ENCODE measurements at places on chromosomes 3 and 15.

DNA sequence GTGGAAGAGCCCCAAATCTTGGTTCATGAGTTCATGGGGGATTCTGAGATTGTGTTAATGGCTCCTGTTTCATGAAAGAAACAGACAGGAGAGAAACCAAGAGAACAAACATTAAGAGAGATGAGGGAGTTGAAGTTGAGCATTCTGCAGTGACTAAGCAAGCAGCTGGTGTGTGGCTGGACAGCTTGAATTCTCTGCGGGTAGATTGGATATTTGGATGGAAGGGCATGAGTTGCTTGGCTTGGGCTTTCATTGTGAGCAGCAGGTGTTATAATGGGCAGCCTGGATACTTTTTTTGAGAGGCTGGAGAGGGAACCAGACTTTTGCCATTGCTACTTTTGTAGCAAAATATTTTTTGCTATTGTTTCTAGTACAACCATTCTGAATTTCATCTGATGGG, 346.8 kb upstream of the SATB1 start:
- no peak for DNase-seq

DNA sequence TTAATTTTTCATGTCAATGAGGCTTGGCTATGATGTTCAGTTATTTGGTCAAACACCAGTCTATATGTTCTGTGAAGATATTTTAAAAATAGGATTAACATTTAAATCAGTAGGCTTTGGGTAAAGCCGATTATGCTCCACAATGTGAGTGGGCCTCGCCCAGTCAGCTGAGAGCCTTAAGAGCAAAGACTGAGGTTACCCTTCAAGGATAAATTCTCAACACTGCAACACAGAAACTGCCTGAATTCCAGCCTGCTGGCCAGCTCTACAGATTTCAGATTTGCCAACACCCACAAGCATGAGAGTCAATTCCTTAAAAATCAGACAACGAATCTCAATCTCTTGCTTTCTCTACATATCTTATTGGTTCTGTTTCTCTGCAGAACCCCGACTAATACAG, 188.3 kb downstream of the PLCH1 start:
- no peak for DNase-seq

DNA sequence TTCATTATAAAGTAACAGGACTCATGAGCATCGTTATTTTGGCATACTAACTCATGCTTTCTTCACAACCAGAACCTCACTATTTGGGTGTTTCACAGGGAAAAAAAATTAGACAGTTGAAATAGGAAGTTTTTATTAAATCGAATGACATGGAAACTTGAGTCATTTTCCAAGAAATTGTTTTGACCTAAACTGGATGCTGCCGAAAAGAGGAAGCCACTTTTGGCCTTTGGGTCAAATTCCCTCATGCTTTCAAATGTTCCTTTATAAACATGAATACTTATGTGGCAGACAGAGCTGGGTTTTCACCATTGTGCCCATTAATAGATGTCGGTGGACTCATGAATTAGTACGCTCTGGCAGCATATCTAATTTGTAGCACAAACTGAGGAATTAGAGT, 224.9 kb downstream of the MCTP2 start:
- DNase-seq = no peak

GRCh38 chr3:30918761-30919160, 24.3 kb upstream of the GADL1 start:
- no peak for DNase-seq

- no peak for DNase-seq
Observed at GRCh38 chr3:141229132-141229531, 2.5 kb upstream of the PXYLP1 start.

DNA sequence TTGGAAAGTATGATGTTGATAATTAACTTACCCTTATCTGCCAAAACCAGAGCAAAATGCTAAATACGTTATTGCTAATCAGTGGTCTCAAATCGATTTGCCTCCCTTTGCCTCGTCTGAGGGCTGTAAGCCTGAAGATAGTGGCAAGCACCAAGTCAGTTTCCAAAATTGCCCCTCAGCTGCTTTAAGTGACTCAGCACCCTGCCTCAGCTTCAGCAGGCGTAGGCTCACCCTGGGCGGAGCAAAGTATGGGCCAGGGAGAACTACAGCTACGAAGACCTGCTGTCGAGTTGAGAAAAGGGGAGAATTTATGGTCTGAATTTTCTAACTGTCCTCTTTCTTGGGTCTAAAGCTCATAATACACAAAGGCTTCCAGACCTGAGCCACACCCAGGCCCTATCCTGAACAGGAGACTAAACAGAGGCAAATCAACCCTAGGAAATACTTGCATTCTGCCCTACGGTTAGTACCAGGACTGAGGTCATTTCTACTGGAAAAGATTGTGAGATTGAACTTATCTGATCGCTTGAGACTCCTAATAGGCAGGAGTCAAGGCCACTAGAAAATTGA, 59.7 kb downstream of the DCUN1D1 start:
- no peak for DNase-seq

DNA sequence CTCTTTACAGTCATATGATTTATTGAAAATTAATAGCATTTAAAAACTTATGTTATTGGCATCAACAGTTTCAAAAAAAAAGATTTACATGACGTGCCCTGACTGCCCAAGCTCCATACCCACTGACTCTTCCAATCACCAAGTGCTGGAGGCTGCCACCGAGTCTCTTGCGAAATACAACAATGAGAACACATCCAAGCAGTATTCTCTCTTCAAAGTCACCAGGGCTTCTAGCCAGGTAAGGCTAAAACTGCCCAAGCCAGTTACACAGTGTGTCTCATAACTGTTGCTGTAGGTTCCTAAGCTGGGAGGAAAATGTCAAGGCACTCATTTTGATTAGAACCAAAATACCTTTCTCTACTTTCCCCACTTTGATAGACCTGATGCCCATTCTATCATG, 4.5 kb downstream of the FETUB start:
- no peak for DNase-seq

- peak; percentile 79 for DNase-seq
Observed at GRCh38 chr3:126267169-126267975, 87.0 kb upstream of the ALDH1L1 start.

GRCh38 chr15:84979651-84980050, 2.0 kb upstream of the PDE8A start:
- DNase-seq = no peak

- DNase-seq = no peak
Observed at GRCh38 chr3:133487920-133488540, 85.5 kb upstream of the CDV3 start.

GRCh38 chr15:57541271-57541670, 50.4 kb upstream of the MYZAP start:
- DNase-seq = no peak

GRCh38 chr3:15531346-15531745, 9.8 kb upstream of the COLQ start:
- no peak for DNase-seq

DNA sequence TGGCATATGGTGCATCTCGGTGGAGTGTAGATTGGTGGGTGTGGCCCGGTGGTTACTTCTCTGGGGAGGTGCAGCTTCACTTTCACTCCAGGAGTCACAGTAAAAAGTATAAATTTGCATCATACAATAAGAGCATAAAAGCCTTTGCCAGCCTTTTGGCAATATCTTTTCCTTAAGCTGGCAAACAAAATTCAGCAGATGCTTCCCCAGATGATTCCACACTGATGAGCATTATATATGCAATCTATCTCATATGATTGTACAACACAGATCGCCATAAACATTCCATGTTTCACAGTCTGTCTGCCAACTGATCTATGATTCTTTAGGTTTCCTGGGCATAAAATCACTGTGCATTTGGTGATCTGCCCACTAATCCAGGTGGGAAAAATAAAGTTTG, 120.2 kb upstream of the ALCAM start:
- DNase-seq = no peak

DNA sequence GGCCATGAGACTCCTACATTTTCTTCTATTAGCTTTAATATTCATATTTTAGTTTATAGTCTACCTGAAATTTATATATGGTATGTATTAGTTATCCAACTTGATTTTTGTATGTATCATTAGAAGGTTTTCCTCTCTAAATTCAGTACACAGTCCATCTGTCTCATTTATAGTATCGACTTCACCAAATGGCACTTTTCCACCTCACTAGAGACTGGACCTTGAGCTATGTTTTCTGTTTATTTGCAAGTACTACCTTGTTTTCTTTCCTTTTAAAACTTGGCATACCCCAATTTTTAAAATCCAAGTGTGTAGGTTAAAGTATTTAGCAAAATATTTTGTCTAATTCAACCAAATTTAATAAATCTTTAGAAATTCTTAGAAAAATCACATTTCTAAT, 1137.5 kb downstream of the NSUN3 start:
- no peak for DNase-seq

DNA sequence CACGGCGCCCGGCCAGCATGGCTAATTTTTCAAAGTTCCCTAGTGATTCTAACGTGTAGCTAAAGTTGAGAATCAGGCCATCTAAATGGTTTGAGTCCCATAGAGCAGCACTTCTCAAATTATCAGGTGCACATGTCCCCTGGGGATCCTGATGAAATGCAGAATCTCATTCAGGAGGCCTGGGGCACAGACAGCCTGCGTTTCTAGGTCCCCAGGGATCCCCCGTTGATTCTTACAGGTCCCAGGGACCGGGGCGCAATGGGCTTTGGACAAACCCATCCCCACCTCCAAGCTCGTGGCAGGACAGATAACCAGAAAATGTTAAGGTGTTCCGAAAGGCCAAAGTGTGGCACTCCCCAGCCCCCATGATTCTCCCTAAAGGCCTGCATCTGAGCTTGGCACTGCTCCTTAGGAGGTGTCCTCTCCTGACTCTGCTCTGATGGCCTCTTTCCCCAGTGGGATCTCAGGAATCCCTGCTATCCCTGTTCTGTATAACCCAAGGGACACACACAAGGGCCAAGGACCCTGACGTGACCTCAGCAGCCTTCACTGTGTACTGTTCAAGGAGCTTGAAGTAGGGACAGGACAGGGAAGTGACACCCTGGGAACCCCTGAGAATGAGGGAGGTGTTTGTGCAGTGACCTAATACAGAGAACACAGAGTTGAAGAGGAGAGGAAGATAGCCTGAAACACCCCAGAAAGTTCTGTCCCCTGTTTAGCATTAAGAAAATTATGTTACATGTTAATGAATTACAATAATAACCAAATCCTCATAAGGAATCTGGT, 8.0 kb downstream of the LRRK1 start:
- no peak for DNase-seq

DNA sequence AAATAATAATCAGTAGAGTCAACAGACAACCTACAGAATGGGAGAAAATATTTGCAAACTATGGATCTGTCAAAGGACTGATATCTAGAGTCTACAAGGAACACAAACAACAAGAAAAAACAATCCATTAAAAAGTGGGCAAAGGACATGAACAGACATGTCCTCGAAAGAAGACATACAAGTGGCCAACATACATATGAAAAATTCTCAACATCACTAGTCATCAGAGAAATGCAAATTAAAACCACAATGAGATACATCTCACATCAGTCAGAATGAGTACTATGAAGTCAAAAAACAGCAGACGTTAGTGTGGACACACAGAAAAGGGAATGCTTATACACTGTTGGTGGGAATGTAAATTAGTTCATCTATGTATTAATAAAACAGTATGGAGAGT, 33.7 kb downstream of the SLC2A2 start:
- no peak for DNase-seq

DNA sequence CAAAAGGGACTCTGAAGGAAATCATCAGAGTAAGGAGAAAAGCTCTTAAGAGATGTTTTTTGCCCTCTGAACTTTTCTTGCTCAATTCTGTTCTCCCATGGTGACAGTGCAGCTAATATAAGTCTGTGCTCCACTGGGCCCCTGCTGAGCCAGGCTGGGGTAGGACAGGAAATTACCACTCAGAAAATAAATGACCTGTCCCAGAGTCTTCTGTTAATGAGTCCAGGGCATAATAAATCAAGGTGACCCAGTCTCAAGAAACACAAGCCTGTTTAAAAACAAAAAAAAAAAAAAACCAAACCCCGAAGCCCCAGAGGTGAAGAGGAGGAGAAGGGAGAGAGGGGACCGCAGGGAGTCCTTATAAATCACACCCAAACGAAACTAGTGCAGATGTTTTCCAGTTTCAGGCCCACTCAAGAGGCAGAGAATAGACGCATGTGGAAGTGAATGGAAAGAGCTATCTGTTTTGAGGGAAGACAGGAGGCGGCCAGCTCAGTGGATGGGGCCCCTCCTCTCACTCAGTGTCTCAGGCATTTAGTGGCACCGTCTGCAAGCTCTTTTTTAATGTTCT, 59.8 kb upstream of the BOC start:
- no peak for DNase-seq

DNA sequence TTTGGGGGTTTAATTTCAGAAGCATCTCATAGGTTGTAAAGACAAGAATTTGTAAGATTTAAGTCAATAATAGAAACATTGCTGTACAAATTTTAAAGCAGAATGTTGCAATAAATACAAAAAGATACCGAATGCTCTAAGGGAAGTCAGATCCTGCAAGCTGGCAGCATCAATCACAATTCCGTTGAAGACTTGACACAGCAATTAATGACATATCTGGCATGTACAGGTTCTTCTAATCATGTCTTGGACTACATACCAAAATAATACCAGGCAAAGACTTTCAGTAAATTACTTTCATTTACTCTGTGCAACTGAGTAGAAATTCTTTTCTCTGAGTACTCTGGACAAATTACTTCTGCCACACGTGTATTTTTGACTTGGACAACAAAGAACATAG, 54.0 kb upstream of the CDIN1 start:
- no peak for DNase-seq

DNA sequence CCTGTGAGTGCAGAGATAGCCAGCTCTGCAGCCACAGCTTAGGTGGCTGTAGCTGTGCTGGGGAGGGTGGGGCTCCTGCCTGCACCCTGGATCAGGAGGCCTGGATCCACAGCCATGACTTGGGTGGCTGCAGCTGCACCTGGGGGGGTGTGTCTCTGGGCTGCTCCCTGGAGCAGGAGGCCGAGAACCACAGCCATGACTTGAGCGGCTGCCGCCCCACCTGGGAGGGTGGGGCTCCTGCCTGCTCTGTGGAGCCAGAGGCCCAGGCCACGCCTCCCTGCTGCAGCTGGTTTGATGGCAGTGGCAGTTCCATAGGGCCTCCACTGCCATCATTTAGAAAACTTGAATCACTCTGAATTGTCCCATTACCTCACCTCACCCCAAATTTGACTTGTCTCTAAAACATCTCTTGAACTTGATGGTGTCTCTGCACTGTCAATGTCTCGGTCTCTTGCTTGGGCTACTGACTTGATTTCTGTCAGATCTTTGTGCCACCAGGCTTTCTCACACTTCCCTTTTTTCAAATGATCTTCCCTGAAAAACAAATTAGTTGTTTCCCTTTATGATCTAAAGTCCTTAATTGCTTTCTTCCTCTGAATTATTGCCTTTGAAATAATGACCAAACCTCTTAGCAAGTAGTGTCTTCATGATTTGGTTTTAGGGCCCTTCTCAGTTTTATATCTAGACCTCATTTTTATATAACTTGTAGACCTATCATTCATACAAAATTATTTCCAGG, 313.2 kb upstream of the MME start:
- no peak for DNase-seq

Data from left forelimb (tissue), 1 donor.